ENCODE measurements at places on chromosomes 1 and 21.

DNA sequence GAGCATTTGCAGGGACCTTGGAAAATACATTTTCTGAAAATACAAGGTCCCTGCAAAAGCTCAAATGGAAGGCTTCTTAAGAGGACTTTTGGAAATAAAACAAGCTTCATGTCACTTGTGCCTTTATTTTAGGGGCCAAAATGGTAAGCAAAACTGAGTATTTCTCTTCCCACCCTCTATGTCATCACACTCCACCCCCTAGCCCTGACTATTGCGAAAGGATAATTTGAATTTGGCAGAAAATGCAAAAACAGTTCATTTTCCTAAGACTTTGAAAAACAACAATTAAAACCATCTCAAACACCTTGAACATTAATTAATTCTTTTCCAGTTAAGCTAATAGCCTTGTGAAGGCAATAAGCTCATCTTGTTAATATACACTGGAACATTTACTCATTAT lies 201.7 kb downstream of the TM2D1 start:
- no peak for DNase-seq

- no peak for DNase-seq
Observed at GRCh38 chr1:238451781-238452310, 561.1 kb upstream of the ZP4 start.

- no peak for DNase-seq
Observed at GRCh38 chr1:87338566-87338965, 9.9 kb downstream of the LMO4 start.

DNA sequence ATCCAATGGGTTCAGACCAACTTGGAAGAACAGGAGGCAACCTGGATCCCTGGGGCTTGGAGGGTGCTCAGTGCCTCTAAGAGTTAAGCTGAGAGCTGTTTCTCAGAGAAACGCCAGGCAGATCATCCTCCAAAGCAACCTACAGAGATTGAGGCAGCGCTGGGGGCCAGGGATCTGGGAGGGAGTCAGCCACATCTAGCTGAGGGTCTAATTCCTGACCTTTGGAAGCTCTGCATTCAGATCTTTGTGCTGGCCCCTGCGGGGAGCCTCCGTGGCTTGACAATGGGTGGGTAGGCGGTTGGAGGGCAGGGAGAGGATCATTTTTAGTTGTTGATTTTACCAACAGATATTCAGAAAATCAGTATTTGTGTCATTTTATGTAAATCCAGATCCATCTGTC lies 79.3 kb downstream of the DDX20 start:
- DNase-seq: no peak

DNA sequence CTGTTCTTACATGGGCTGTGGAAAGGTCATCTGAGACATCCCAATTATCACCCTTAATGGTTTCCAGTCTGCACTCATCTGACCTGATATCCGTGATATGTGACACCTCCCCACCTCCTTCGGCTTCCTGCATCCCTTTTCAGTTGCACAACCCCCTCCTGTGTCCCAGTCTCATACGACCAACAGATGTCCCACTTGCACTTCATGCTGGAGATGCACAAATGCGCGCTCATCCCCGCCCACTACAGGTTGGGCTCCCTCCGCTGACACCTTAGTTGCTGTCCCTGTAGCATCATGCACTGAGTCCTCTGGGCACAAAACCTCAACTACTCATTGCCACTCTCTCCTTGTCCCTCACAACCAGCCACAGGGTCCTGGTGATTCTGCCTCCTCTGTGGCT lies 94.4 kb downstream of the MIS18A start:
- no peak for DNase-seq

- no peak for DNase-seq
Observed at GRCh38 chr1:111911776-111912515, 77.5 kb downstream of the KCND3 start.

DNA sequence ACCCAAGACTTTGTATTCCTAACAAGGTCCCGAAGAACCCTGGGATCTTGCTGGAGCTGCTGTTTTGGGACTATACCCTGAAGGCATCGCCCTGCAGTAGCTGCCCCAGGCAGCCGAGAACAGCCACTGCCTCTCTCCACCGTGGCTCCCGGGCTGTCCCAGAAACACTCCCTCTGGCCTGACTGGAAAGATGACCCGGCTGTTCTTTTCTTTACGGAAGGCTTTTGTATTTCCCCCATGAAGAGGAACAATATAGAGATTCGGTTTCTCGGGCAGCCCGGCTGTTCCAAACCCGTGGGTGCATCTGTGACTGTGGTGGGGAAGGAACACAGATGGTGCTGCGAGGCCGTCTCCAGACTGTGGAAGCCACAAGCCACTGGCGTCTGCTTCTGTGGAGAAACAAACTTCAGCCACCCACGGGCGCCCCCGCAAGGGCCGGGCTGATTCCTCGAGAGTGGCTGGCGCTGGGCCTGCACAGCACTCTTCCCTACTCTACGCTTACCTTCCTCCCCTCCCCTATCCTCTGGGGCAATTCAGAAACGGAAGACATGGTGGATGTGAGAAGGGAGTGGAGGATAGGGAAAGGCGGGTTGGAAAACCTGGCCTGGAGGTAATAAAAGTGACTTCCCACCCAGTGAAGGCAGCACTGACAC lies 33.7 kb upstream of the VASH2 start:
- DNase-seq: no peak

- no peak for DNase-seq
Observed at GRCh38 chr1:228373004-228373680, 33.5 kb downstream of the TRIM11 start.

DNA sequence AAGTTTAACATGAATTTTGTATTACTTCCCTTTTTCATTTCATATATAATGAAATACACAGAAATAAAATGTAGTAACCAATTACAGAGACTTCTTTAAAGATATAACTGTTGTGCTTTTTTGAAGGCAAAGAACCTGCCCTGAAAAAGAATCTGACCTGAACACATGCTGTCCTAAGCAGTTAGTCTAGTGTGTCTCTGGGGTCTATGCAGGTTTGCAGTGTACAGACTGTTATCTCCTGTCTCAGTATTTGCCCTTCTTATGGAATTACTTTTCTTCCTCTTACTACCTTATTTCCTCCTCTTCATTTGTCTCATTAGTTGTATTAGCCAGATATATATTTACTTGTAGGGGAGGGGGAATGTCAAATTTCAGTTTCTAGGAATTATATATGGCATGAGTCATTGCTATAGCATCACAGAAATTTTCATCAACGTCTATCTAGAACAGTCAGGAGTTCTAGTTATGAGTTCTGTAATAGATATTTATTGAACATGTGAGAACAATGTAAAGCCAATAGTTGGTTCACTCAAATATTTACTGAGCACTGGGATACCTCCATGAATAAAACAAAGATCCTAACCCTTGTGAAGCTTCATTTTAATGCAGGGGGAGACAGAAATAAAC lies 28.4 kb upstream of the PLEKHO1 start:
- no peak for DNase-seq

- peak; percentile 1 for DNase-seq
Observed at GRCh38 chr21:46078322-46078977, 19.5 kb upstream of the COL6A2 start.

DNA sequence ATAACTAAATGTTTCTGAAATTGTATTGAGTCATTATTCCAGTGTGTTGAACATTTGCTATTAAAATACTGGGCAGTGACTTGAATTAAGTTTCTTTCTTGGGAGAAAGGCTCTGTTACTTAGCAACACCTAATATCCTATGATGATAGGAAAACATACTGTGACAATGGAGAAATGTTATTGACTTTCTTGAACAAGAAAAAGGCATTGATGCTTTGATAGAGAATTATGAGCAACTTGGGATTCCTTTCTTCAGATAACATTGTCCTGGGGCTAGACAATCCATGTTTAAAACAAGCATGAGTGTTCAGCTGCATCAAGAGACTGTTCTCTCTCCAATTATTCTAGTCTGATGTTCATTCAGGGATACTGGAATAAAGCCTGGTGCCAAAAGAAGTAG lies 215.9 kb upstream of the L1TD1 start:
- no peak for DNase-seq

DNA sequence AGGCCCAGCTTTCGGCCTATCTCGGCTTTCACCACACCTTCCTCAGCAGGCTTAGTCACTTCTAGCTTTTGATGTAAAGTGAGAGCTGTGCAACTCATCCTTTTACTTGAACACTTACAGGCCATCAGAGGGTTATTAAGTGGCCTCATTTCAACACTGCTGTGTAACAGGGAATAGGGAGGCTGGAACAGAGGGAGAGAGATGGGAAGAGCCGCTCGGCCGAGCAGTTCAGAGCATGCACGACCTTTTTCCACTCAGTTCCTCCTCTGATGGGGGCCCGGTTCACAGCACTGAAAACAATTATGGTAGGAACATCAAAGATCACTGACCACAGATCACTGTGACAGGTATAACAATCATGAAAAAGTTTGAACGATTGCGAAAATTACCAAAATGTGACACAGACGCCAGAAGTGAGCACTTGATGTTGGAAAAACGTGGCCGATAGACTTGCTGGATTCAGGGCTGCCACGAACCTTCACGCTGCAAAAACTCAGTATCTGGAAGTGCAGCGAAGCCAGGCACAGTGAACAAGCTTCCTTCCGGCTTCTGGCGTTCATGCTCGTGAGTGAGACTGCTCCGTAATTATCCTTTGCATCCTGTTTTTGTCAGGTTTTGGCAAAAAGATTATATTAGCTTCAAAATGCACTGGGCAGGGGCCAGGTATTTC lies 28.6 kb downstream of the AGPAT3 start:
- DNase-seq: no peak

GRCh38 chr1:173601588-173601987 lies 1.3 kb downstream of the SLC9C2 start:
- no peak for DNase-seq

DNA sequence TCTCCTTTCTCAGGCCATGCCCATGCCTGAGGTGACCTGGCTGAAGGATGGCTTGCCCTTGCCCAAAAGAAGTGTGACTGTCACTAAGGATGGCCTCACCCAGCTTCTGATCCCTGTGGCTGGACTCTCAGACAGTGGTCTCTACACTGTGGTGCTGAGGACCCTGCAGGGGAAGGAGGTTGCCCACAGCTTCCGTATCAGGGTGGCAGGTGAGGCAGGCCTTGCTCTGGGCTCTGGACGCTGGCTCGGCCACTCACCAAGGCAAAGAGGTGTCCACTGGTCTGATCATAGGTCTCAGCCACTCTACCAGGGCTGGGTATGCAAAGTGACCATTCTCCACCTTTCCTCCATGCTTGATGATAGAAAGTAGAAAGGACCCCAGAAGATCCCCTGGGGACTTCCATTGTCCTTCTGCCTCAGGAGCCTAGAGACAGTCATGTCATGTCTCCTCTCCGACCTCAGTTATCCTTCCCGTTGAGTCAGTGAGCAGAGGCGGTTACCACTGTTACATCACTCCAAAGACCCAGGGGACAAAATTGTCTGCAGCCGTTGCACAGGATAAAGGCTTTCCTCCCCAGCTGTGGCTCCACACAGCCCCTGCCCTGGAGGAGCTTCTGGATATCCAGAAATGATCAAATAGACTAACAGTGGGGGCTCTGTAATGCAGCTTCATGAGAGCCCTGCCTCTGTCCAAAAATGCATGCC lies 34.2 kb downstream of the IGFN1 start:
- no peak for DNase-seq

DNA sequence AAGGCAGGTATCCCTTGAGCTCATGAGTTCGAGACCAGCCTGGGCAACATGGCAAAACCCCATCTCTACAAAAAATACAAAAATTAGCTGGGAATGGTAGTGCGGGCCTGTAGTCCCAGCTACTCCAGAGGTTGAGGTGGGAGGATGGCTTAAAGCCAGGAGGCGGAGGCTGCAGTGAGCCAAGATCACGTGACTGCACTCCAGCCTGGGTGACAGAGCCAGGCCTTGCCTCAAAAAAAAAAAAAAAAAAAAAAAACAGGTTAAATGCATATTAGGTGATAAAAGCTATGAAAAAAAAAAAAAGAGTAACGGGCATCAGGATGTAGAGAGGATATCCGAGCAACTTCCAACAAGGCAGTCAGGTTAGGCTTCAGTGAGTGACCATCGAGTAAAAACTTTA lies 2.8 kb upstream of the SRRM1 start:
- no peak for DNase-seq

DNA sequence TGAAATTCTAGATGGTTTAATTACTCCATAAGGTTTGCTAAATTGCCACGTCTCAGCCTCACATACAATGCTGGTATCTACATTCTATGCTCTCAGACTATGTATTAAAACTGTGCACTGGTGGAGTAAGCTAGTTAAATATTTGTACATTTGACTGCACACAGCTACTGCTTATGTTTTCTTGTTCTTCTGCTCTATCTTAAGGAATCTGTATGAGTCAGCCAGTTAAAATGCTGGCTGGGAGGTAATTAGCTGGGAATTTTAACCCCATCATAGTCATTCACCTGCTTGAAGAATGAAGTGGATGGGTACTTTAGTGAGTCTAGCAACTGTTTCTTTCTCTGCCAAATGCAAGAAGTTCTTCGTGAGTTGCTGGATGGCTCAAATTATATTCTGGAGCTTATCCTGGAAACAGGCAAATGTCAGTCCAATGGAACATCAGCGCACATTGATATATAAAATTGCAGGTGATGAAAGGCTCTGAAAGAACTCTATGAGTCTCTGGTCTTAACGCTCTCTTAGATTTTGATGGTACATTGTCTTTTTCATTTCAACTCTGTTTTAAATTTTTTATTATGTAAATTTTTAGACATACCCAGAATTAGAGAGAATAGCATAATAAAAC lies 83.4 kb downstream of the BACH1 start:
- DNase-seq: no peak

GRCh38 chr1:37012226-37012625 lies 22.1 kb downstream of the GRIK3 start:
- DNase-seq: no peak

GRCh38 chr1:241167121-241167630 lies 189.8 kb downstream of the RGS7 start:
- no peak for DNase-seq

DNA sequence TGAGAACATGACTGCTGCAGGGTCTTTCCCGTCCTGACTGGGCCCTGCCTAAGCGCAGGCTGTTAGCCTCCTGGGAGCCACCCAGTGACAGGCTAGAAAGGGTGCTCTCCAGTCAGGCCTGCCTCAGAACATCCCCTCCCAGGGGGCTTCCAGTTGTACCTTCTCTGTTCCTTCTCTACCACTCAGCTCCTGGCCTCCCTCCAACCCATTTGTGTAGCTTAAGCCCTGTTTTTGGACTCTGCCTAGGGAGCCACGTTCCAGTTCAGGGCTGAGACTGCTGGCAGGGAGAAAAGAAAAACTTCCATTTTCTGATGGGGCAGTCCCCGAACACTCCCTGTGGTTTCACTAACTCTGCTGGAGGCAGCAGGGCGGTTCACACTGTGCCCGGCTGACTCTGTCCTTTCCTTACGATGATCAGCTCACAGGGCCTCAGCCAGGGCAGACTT lies 15.3 kb upstream of the POU3F1 start:
- DNase-seq: no peak

GRCh38 chr1:205570796-205571537 lies 60.8 kb downstream of the ELK4 start:
- no peak for DNase-seq

DNA sequence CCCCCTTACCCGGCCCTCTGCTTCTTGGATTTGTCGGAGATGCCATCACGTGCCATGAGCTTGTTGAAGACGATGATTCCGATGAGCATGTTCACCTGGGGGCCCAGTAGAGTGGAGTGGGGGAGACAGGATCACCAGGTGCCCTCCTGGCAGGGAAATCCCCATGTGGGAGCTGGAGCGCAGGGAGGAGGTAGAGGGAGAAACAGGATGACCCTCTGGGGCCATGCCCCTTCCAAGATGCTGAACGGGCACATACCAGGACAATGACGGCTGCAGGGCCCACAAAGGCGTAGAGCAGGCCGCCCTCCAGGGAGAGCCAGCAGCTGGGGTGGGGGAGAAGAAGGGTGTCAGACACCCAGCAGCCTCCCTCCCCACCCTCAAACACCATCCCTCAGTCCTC lies 28.6 kb downstream of the ADGRB2 start:
- DNase-seq: no peak
